Calu3 (cell line): ENCODE measurements at places on chromosomes 4 and X. TPM values are rescaled to one million over a fixed set of nuclear protein-coding genes. Genes with fewer than 3 reads are reported as not detected.
A peak's percentile ranks its signal among the peaks of the same experiment; 100 is the strongest.

PPEF2 gene
- total RNA-seq, result not detected in 2 replicates

DNA sequence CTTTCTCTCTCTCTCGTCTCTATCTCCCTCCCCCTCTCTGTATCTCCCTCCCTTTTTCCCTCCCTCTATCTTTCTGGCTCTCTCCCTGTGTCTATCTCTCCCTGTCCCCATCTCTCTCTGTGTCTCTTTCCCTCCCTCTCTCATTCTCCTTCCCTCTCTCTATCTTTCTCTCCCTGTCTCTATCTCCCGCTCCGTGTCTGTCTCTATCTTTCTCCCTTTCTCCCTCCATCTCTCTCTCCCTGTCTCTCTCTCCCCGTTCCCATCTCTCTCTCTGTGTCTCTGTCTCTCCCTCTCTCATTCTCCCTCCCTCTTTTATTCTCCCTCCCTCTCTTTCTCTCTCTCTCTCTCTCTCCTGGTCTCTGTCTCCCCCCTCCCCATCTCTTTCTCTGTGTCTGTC, 22.9 kb downstream of the IL3RA start:
- no peak for DNase-seq

GRCh38 chr4:40923316-40924095, 173.8 kb downstream of the NSUN7 start:
- no peak for DNase-seq

DNA sequence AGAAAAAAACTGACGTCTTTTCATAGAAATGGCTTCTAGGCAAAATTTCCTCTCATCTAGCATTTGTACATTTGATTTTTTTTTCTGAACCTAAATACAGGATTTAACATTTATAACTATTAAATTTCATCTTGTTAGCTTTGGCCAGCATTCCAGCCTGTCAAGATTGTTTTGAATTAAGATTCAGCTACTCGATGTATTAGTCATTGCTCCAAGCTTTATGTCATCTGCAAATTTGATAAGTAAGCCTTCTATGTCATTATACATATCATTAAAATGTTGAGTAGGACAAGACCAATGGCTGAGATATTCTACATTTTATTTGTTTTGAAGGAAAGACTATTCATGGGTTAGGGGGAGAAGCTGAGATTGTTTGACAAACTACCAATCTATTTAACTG, 46.7 kb downstream of the DDX53 start:
- no peak for DNase-seq

DNA sequence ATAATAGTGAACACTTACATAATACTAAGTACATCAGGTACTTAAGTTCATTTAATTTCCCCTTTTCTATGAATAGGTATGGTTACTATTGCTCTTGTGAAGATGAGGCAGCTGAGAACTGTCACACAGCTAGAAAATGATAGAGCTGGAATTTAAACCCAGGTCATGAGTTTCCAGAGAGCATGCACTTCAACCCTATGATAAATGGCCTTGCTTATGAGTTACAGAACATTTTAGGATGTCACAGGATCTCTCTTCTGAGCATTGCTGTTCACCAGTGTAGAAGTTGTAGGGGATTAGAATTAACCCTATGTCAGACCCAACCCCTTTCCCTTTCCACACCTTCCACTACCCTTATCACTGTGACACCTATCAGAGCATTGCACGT, 46.5 kb upstream of the TMEM33 start:
- DNase-seq, result no peak

DNA sequence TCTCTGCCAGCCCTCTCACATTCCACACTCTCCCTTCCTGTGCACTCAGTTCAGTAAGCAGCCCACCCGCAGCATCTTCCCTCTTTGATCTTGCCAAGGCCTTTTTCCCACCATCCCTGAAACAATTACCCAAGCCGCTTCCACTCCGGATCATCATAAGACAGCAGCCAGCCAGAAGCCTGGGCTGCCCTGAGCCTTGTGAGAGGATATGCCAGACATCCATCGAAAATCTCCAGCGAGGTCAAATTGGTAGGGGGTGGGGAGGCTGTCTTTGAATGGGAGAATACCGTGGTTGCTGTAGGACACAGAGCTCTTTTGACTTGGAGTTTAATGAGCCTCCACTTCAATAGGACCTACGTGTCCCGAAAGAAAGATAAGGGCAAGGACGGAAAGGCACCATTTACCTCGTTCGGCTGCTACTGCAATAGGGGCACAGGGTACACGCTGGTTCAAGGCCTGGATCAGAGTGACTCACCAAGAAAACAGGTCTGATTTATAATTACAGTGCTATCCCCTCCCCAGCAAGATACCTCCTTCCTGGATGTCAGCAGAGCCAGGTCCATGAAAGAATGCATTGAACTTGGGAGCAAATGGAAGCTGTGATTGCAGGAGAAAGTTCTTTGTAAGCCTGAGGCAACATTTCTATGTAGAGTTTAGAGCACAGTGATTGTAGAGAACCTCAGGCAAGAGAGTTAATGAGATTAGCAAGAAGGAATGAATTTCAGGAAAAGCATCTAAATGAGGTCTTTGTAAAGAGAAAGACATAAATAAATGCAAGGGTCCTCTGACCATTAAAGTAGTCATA, 39.5 kb downstream of the AMOT start:
- DNase-seq, result no peak

DNA sequence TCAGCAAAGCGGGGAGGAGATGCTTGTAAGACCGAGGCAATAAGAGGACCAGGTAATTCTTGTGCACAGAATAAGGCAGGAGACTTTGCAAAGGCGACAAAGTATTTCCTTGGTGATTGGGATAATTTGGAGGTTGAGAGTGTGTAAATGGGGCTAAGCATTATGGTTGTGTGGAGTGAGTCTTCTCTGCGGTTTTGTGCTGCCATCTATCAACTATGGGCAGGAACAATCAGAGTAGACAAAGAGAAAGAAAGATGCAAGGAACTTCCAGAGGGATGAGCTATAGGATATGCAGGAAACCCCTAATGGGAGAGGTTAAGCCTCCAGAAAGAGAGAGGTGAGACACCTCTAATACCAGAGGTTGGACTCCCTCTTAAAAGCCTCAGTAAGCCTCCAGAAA, 339.8 kb downstream of the PAPSS1 start:
- DNase-seq, result no peak

GRCh38 chrX:110427076-110427475, 68.4 kb downstream of the RTL9 start:
- no peak for DNase-seq

- no peak for DNase-seq
Measured at GRCh38 chr4:93761286-93761685, 67.3 kb upstream of the ATOH1 start.

DNA sequence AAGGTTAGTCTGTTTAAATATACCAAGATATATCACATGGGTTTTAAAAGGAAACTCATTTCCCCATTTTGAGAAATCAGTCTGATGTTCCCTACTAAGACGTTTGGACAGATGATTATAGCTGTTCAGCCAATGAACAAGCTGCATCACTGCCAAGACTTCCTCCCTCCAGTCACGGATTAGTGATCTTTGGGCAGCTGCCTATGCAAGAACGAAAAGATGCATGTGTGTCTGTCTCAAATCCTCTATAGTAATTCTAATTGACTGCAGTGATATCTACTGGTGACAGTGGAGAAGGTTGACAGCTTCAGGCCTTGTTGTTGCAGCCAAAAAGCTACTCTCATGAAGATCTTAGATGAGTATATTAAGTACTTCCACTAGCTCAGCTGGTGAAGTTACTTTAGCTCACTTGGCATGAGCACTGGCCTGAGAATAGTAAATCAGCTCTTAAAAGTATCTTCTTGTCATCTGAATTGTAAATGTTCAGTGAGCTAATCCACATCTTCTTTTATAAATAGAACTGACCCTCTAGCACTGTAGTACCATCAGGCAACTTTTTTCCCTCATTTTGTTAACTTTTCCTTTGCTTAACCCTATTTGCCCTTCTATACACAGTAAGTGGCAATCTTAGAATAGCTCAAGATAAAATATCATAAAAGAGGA, 134.5 kb upstream of the PCDH10 start:
- no peak for DNase-seq

- no peak for DNase-seq
Measured at GRCh38 chr4:98293104-98293887, 32.1 kb downstream of the RAP1GDS1 start.

DNA sequence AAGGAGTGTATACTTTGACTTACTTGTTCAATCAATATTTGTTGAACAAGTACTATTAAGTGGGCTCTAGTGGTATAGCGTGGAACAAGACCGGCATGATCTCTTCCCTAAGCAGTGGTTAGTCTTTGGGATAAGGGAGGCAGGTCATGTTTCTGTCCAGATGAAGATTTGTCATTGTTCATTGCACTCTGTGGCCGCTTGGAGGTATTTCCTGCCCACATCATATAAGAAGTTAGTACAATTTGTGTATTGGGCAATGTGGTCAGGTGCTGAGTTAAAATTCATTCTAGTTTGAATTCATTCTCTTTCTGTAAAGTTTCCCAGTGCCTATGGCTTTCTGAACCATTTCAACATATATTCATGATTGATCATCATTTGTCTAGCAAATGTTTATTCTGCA, 101.1 kb upstream of the SHISA3 start:
- DNase-seq, result no peak

DSPP gene
- total RNA-seq, result not detected in 2 replicates

- no peak for DNase-seq
Measured at GRCh38 chr4:151952137-151952536, 191.3 kb upstream of the GATB start.

DNA sequence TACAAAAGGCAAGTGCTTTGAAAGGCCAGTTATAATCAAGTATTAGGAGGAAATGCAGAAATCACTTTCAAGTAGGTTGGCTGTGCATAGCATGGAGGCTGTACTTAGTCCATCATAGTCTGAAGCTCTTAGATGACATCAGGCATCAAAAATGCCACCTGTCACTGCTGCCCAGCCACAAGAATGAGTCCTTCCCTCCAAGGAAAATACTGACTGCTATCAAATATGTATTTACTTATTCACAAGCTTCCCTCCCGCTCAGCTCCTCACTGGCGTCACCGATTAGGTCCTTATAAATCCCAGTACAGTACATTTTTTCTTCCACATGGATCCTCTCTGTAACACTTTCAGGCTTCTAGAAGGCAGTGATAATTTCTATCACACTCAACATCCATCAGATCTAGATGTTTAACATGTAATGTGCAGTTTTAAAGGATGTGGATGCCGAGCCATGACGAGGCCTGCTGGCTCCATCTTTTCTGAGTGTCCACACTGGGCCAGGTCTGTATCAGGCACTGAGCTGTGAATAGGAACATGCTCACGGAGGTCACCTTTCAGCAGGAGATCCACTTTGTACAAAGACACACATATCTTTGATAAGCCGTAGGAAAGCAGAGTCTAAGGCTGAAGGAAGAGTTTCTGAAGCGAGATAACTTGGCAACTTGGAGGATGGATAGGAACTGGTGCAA, 121.9 kb downstream of the PALLD start:
- no peak for DNase-seq

- peak; percentile 1 for DNase-seq
Measured at GRCh38 chrX:41802958-41803357, 79.0 kb downstream of the GPR82 start.

DNA sequence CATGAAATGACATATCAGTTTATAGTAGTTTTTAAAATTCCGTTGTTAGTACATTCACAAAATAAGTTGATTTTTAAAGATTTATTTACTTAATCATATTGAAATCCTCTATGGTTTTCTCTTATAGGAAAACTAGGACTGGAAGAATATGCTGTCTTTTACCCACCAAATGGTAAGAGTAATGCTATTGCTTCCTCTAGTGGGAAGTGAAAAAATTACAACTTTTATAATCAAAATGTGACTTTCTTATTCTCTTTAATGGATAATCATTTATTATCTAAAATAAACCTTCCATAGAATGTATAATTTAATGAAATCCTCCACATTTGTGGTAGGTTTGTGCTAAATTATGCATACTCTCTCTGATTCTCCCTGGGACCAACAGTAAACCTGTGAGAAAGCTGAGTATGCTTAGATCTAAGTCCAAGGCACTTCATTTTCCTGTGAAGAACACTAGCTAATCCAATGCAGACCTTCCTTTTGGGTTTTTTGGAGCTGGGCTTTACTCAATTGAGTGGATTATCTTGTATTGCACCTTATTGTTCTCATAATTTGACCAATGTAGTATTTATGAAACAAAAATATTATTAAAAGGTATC, 136.2 kb downstream of the TBC1D19 start:
- no peak for DNase-seq

DNA sequence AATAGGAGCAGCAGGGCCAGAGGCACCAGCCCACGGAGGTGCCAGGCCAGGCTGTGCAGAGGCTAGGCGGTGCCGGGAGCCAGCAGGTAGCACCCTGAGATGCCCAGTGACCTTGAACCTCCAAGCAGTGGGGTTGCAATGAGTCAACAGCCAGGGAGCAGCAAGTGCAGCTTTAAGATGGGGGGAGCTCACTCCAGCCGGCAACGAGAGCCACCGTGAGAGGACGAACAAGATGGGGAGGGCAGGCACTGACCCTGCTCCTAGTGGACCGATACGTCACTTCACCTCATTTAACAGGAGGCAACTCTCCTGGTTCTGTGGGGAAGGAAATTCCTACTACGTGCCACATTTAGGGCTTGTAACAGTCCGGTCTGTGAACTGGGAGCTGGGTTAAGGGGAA, 4.8 kb downstream of the LETM1 start:
- no peak for DNase-seq

DCTD gene
- total RNA-seq, result 65.3 and 69.1 TPM in 2 replicates

GRCh38 chr4:152954741-152955140, 18.6 kb downstream of the FHDC1 start:
- DNase-seq, result no peak

- no peak for DNase-seq
Measured at GRCh38 chr4:139658185-139658584, 7.4 kb upstream of the MGST2 start.

DNA sequence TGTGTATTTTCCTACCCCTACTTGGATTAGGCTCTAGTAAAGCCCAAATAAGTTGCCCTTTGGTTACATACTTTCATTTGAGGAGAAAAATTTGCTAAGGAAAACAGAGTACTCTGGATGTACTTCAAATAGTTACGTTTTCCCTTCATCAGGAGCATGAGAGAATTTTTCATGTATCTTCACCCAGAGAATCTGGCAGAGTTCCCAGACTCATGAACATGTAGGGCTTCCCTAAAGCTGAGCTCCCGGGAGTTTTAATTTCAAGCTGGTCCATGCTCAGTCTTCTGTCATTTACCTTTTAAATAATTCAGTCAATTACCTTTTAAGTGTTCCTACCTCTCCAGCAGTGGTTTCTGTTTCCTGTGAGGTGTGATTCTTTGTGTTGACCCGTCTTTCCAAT, 367.5 kb upstream of the GRID2 start:
- no peak for DNase-seq

DNA sequence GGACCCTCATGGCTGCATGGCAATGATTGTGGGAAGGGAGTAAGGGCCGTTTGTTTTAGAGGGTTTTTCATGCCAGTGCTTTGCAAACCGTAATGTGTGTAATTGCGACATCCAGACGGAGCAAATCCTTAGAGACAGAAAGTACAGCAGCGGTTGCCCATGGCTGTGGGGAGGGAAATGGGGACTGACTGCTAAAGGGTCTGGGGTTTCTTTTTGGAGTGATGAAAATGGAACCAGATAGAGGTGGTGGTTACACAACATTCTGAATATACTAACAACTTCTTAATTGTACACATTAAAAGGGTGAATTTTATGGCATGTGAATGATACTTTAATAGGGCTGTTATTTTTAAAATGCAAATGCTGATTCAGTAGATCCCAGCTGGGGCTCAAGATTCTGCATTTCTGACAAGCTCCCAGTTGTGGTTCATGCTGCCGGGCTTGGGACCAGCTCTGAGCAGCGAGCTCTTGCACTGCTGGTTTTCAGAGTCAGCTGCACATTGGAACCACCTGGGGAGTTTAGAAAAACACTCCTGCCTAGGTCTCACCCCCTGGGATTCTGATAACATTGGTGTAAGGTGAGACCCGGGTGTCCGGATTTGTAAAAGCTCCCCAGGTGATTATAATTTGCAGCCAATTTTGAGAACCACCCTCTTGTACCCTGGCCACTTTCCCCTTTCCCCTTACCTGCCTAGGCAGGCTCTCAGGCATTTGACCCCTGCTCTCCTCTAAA, 47.7 kb downstream of the PRPS1 start:
- DNase-seq, result no peak
